SK-N-MC (cell line): ENCODE measurements at places on chromosomes 3 and 15.

DNA sequence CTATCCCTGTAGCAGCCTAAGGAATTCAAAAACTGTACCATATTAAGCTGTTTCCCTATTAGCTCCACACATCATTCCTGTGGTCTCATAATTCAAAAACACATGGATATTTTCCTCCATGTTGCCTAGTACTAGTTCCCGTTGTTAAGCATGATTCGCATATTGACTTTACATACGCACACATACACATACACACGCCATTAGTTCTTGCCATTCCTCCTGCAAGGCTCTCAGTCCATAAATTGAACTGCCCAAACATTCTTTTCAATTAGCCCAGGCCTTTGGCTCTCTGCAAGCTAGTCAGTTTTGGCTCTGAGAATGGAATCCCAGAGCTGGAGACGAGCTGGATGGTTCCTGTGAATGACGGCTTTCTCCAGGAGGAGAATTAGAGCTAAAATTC is 57.2 kb upstream of the RAD18 start:
- DNase-seq = no peak

GRCh38 chr3:160016972-160017371 is 28.3 kb downstream of the IL12A start:
- DNase-seq = no peak

DNA sequence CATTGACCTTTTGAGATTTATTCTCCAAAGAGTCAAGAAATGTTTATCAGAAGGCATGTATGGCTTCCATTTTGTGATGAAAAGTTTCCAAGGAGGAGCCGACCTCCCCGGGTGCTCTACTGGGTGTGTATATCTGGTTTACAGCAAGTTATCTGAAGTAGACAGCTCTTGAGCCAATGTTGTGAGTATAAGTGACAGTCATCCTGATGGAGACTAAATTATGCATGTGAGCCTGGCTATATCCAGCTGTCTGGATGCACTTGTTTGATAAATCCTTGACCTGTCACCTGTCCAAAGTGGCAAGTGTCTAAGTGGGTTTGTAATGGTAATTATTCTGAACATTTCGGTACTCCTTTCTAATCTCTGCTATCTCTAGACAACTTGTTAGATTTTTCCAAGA is 142.2 kb downstream of the NR2F2 start:
- no peak for DNase-seq

- DNase-seq = no peak
These were observed 56.5 kb upstream of the SLC6A11 start for GRCh38 chr3:10759495-10759894.

- DNase-seq = no peak
These were observed 155.4 kb downstream of the ZMAT3 start for GRCh38 chr3:178916223-178916622.

GRCh38 chr3:98930413-98930812 is 28.9 kb upstream of the DCBLD2 start:
- no peak for DNase-seq

- no peak for DNase-seq
These were observed 80.4 kb downstream of the ADAM10 start for GRCh38 chr15:58669108-58669507.

DNA sequence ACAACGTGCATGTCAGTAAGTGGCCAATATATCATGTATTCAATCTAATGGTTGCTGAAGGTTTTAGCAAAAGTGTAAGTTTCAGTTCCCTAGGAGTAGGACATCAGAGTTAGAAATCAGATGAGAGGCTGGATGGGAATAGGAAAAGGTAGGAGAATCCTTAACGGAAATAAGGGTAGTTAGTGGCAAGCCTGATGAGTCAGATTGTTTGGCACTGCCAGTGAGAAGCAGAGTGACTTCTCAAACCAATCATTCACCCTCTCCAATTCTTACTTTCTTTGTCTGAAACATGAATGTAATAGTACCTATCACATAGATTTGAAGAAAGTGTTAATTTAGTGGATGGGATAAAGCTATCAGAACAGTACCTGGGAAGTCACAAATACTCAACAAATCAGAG is 894.0 kb downstream of the NTRK3 start:
- no peak for DNase-seq

DNA sequence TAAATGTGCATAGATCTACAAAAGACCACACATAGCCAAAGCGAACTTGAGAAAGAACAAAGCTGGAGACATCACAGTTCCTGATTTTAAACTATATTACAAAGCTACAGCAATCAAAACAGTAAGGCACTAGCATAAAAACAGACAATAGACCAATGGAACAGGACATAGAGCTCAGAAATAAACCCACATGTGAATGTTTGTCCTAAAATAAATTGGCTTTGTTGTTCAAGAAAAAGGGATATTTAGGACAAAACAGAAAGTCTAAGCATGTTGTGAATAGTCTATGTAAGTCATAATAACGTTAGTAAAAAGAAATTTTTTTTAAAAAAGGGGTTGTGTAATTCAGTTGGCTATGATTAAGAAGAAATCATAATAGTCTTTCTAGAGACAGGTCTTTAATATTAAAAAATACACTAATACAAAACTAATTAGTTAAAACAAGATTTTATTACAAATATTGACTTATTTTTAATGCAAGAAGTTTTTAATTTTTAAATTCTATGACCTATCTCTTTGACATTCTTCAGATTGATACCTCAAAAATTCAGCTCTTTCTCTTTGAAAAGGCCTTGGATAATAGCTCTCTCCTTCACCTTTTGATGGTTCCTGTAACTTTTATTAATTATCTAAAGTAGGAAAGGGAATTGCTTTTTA is 11.6 kb downstream of the TMEM212 start:
- no peak for DNase-seq

DNA sequence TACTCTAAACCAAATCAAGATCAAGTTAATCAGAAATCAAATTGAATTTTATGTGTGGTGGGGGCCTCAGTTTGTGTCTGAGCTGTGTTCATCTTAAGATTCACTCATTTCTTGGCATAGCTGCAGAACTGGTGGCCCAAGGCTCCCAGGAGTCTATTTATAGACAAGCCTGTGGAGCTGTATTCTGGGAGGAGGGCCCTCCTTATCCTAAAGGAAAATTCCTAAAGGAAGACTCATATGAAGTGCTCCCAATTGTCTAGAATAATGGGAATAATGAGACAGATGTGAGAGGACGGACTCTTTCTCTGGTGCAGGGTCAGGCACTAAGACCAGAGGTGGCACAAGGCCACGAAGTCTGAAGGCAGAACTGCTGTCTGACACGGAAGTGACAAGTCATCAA is 38.9 kb downstream of the C3orf85 start:
- DNase-seq = no peak

- no peak for DNase-seq
These were observed 15.1 kb upstream of the STXBP5L start for GRCh38 chr3:120892921-120893320.

DNA sequence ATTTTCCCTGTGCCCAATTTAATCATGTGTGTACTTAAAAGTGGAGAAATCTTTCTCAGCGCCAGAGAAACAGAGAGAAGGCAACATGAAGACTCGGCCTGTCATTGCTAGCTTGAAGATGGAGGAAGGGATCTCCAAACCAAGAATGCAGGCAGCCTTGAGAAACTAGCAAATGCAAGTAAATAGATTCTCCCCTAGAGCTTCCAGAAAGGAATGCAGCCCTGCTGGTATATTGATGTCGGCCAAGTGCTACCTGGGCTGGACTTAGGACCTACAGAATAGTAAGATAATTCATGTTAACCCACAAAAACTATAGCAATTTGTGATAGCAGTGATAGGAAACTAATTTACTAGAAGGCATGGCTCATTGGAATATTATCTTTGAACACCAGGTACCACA is 150.9 kb upstream of the ABI3BP start:
- no peak for DNase-seq

DNA sequence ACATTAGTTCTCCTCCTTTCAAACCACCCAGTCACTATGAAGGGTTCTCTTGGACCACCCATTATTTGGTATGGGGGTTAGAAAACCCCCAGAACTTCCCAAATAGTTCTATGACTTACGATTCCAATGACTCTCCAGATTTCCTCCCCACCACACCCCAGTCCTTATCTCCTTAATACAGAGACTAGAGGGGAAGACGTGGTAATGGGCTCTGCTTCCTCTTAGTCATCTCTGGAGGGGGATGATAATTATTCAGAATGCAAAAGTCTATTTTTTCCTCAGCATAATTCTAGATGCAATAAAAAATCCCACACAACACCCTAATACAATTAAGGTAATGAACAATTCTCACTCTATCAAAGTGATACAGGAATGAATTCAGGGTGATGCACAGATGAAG is 48.9 kb upstream of the CFAP161 start:
- DNase-seq = no peak

GRCh38 chr3:15052335-15053242 is 12.5 kb downstream of the MRPS25 start:
- DNase-seq = no peak

DNA sequence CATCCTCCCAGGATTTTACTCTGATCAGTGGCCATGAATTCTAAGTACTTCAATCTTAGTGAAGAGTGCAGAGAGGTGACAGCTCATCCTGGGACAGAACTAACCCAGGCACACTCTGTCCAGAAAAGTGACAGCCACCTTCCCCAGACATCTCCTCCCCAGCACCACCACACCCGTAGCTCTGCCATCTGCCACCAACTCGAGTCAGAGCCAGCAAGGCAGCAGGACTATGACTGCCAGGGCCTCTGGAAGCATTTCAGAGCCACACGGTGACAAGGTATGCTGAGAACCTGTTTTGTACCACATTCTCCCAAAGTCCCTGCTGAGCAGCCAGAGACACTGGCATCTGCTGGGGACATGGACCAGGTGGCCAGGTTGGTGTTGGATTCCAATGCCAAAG is 71.0 kb downstream of the NTRK3 start:
- no peak for DNase-seq

DNA sequence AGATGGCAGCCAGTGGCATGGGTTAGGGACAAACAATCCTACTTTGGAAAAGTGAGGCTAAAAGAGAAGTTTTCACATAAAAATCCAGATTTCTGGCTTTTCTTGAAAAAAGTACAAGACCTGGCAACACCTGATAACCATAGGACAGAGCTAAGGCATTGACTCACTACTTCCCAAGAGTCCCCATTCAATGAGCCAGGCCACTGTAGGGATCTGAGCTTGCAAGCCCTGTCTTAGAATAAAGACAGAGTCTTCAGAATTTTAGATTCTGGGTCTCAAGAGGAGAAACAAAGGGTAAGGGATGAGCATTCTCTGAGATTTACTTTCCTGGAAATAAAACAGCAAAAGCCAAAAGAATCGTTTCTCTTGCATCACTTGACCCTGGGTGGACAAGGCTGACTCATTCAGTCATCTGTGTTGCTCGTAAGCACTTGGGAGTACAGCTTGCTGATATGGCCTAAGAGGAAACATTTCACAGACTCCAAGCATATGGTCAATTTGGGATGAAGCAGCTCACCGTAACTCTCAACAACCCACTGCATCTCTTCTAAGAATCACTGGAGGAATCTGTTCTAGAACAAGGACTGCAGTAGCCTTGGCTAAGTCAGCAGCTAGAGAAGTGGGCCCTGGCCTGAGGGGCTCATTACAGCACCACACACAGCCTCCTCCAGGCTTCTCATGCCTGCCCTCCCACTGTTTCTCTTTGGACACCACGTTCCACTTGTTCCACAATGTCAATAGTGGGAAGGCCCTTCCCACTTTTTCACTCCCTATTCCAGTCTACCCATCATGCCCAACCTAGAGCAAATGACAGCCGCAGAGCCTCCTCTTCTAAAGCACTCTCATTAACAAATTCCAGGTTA is 86.2 kb downstream of the RFTN1 start:
- no peak for DNase-seq

- DNase-seq = peak; percentile 58
These were observed 1258.2 kb upstream of the ALCAM start for GRCh38 chr3:104108522-104108921.

DNA sequence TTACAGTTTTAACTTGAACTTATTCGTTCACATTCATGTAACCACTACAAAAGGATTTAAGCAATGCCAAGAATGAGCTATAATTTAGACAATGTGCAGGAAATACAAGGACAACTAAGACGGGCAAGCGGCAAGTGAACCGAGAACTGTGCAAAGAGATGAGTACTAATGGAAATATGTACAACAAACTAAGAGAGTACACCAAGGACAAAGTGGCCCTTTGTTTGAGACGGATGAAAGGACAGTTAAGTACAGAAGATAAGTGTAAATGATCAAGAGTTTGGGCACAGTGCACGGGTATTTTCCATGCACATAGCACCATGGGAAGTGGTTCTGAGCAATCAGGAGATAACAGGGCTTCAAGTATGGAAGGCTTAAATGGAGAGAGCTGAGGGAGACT is 281.7 kb downstream of the ROBO2 start:
- no peak for DNase-seq
